Upper lobe of right lung (tissue), 1 donor: ENCODE measurements at places on chromosomes 3 and 15. TPM values are rescaled to one million over a fixed set of nuclear protein-coding genes. Genes with fewer than 3 reads are reported as not detected.

Gene EAF2
- total RNA-seq = 4.8 TPM

Gene VEPH1
- 139 TPM for total RNA-seq

Gene LARP6
- total RNA-seq = 6.2 TPM

Gene PARP15
- 9.7 TPM for total RNA-seq

Gene CSPG4
- 12.6 TPM for total RNA-seq

Gene VILL
- total RNA-seq = 8.9 TPM

Gene GPR87
- total RNA-seq = 0.67 TPM

Gene ZNF620
- 7.0 TPM for total RNA-seq

Gene MME
- 79.1 TPM for total RNA-seq

Gene SLC51A
- not detected for total RNA-seq

GRCh38 chr3:4351164-4351855 is 48.1 kb downstream of the SETMAR start:
- no peak for DNase-seq

- no peak for DNase-seq
Observed at GRCh38 chr15:94182883-94183282, 48.5 kb upstream of the MCTP2 start.

GRCh38 chr3:81823882-81824395 is 62.5 kb upstream of the GBE1 start:
- no peak for DNase-seq

GRCh38 chr3:150407808-150408220 is 284 bp upstream of the TSC22D2 start:
- DNase-seq = no peak

- DNase-seq = no peak
Observed at GRCh38 chr3:126750756-126751121, 46.7 kb downstream of the CHCHD6 start.

DNA sequence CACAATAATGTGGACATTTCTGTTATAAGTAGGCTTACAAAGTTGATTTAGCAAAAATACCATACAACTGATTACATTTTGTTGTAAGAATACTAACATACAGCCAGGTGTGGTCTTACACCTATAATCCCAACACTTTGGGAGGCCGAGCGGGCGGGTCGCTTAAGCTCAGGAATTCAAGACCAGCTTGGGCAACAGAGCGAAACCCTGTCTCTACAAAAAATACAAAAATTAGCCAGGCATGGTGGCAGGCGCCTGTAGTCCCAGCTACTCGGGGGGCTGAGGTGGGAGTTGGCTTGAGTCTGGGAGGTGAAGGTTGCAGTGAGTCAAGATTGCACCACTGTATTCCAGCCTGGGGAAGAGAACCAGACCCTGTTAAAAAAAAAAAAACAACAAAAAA is 67.1 kb downstream of the DLG1 start:
- DNase-seq = no peak

GRCh38 chr15:67548862-67549651 is 6.6 kb downstream of the MAP2K5 start:
- no peak for DNase-seq

- DNase-seq = no peak
Observed at GRCh38 chr3:256501-256900, 59.9 kb downstream of the CHL1 start.

DNA sequence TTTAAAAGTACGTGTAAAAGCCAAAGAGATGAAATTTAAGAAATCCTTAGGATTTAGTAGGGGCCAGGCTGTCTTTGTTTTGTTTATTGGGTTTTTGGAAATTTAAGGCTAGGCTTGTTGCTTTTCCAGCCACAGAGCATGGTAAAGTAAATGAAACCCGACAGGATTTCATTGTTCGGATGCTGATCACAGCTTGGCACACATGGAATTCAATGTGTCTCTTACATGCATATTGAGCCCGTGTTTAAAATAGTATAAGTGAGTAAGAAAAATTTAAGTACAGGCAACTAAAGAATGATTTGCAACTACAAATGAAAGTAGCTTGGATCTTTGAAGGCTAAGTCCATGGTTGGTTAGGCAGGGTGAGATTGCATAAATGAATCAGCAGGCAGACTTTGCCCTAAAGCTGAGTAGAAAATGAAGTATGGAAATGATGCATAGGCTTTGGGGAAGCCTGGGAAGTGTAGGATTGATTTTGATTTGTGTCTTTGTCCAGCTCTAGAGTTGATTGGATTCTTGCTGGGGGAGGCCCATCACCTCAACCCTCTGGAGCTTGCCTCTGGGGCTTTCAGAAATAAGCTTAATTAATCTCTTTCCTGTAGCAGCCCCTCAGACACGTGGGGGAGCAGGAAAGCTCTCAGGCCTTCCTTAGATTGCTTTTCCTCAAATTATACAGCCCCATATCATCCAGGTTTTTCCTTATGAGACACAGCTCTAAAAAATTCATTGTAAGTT is 68.2 kb upstream of the ADAMTSL3 start:
- no peak for DNase-seq

GRCh38 chr3:53665608-53666425 is 171.4 kb downstream of the CACNA1D start:
- no peak for DNase-seq

GRCh38 chr3:140365872-140366697 is 311.8 kb upstream of the TRIM42 start:
- no peak for DNase-seq

DNA sequence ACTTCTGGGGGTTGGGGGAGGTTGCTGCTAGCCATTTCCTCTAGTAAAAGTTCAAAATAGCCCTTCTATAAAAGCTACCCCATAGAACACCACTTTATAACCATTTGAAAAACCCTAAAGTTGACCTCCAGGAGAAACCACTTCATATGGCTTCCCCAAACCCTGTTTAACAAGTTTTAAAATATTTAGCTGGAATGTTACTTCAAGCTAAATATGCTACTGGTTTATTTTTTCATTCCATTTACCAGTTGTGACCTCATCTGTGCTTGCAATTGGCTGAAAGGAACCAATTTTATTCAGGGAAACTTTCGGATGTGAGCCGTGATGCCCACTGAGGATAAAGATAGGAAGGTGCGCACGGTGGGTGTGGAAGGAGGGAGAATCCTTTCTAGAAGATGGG is 221.3 kb downstream of the SUCLG2 start:
- no peak for DNase-seq

DNA sequence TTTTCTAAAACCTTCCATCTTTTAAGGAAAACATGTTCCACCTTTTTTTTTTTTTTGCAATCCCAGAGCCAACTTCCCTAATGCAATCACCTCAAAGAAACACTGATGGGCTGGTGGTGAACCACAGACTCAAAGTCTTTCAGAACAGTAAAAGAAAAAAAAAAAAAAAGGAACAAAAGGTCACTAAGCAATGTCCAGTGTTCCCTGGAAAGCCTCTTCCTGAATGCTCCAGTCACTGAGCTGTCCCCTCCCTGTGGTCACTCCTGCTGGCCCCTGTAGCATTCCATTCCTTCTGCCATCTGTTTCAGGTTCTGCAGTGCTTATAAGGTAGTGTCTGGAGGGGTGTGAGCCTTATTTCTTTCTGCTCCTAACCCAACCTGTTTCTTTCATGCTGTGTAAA is 53.3 kb downstream of the AAGAB start:
- no peak for DNase-seq

DNA sequence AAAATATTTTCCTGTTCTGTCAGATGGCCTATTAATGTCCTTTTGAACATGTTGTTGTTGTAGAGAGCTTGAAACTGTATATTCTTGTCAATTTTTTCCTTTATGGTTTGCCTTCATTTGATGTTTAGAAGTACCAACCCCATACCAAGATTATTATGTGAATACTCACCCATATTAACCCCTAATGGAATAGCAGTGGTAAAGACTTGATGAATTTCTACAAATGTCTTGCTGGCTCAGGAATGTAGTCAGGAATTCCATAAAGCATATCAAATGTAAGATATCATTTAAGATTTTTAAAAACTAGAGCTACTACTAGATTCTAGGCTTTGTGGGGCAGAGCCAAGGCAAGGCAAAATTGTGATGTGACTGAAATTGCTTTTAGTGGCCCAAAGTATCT is 30.0 kb downstream of the MYO5A start:
- DNase-seq = no peak

DNA sequence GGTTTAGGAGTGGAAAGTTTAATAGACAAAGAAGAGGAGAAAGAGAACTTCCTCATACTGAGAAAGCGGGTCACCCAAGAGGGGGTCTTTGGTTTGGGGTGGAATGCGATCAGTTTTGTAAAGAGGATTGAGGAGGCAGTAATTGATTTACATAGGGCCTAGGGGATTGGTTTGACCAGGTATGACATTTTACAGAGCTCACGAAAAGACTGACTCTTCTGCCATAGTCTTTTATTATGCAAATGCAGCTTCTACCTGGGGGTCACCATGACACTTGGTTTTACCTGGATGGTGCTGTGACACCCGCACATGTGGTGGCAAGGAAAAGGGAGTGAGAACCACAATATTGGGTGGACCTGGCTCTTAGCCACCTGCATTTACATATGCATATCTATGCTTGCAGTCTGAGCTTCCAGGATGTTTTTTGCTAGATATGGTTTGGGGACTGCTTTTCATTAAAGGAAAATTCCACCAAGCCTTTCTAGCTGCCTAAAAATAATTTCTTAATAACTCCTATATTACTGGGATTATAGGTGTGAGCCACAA is 6.9 kb upstream of the NME9 start:
- no peak for DNase-seq

GRCh38 chr3:100900671-100901335 is 92.4 kb downstream of the ABI3BP start:
- no peak for DNase-seq

GRCh38 chr3:5052247-5052646 is 69.8 kb upstream of the ARL8B start:
- DNase-seq = no peak

DNA sequence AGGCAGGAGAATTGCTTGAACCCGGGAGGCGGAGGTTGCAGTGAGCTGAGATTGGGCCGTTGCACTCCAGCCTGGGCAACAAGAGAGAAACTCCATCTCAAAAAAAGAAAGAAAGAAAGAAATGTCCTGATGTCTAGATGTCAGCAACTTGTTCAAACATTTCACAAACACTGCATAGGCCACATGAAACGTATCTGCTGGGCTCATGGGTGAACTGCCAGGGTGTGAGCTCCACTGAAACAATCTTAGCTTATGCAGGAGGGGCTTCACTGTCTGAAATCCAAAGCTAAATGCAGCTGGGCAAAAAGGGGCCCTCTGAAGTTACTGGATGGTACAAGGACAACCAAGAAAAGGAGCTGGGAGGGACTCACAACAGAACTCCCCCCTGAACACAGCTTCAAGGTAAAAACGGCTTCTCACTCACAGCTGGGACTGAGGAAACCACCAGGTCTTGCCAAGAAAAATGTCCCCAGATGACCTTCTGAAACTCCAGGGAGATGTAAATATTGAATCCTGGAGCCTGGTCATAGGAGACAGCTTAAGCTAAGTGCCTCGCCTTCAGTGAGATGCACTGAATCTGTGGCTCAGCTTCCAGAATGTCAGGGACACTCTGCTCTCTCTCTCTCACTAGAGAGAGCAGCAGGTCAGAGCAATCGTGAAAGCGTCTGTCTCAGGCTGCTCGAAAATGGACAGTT is 31.9 kb downstream of the SEC61A1 start:
- peak; percentile 26 for DNase-seq

GRCh38 chr3:194640829-194641228 is 7.6 kb upstream of the TMEM44 start:
- no peak for DNase-seq

DNA sequence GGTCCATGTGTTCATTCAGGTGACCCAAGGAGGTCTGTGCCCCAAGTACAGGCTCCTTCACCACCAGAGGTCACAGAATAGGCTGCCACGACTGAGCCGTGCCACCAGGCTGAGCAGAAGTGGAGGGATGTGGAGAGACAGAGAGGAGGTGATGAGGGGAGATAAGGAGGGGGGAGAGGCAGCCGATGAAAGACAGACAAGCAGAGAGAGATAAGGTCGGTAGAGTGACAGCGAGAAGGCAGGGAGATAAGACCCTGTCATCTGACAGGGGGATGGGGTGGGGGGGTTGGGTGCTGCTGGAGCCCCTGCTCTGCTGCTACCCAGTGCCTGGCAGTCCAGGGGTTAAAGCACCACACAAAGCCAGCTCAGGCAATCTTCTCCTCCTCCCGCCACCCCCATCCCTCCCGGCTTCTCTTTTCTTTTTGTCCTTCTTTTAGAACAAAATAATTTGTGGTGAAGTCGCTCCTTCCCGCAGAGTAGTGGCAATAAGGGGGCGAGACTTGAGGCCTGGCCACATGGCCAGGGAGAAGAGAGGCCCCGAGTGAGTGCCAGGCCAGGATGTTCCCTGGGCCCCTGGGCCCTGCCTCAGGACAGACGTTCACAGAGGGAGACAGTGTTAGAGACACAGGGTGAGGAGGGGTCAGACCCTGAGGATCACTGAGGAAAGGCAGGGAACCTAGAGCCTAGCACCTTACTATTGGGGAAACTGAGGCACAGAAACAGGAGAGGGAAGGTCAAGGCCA is 67.9 kb downstream of the CACNA2D2 start:
- DNase-seq = no peak

DNA sequence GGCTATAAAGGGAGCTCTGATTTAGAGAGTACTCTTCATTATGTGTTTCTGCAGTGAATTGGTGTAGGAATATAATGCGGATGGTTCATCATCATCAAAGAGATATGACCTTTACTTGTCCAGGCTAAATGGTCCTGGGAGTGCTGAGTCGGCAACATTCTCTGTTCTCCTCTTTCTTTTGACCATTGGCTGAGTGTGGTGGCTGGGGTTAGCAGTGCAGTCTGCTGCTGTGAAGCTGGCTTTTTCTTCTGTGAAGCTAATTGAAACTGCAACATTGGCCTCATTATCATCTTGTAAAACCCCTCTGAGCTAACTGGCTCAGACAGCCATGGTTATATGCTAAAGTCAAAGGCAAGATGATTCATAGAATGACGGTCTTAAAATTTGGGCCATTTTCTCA is 83.8 kb downstream of the THRB start:
- no peak for DNase-seq
